ENCODE measurements at places on chromosomes 5 and 9.
A peak's percentile ranks its signal among the peaks of the same experiment; 100 is the strongest.

- no peak for DNase-seq
Observed at GRCh38 chr9:134965411-134965810, 47.7 kb upstream of the FCN1 start.

GRCh38 chr5:57448287-57448686 is 34.3 kb downstream of the ACTBL2 start:
- DNase-seq, result no peak

GRCh38 chr5:39869396-39869795 is 444.6 kb upstream of the DAB2 start:
- no peak for DNase-seq

- DNase-seq, result no peak
Observed at GRCh38 chr5:63803165-63803564, 159.1 kb downstream of the HTR1A start.

GRCh38 chr9:5871785-5872184 is 18.9 kb upstream of the MLANA start:
- no peak for DNase-seq

GRCh38 chr9:129626625-129627284 is 792 bp downstream of the NTMT1 start:
- no peak for DNase-seq

DNA sequence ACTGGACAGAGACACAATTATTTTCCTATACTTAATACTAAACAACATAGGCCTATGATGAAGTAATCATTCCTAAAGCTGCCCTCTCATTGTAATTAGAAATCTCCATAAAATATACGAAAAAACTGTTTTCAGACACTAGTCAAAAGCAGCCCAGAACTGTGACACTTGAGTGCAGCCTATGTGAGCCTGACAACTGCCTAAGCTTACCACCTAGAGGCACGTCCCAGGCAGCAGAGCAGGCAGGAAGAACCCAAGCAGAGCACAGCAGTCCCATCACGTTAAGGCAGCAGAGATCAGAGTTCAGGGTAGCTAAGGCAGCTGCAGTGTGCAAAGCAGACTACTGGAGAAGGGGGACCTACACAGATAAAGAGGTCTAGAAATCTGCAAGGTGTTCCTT is 46.4 kb downstream of the GOLPH3 start:
- DNase-seq, result no peak

GRCh38 chr9:97276310-97276852 is 31.1 kb upstream of the CCDC180 start:
- no peak for DNase-seq

- no peak for DNase-seq
Observed at GRCh38 chr5:158384535-158385481, 525.9 kb upstream of the CLINT1 start.

DNA sequence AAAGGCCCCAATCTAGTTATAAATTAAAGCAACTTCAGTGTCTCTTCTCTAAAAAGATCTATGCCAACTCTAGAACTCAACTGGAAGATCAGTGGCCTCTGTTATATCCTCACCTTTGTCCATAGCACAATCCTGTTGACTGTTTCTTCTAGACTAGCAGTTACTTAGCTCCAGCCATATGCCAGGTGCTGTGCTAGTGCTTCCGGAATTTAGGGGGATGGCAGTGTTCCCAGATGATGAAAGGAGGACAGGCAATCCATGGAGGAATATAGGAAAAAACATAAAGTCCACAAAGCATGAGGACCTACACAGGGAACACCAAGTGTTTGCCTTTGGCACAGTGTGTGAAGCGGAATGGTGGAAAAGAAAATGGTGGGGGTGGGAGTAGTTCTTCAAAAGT is 214.3 kb downstream of the MAPKAP1 start:
- DNase-seq, result no peak

DNA sequence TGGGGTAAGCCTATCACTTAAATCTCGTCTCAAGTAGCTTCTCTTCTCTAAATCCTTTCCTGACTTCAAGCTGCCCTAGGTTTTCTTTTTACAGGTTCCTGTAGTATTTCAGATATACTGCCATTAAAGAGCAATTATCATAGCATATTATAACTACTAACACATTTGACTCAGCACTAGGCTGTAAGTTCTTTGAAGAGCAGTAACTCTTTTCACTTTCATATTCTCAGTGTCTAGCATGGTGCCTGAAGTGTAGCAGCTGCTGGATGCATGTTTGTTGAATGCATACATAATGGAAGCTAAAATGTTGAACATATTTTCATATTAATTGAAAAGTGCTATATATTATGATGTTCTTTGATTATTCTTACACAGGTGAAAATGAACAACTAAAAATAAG is 22.5 kb downstream of the CCDC152 start:
- DNase-seq, result no peak

DNA sequence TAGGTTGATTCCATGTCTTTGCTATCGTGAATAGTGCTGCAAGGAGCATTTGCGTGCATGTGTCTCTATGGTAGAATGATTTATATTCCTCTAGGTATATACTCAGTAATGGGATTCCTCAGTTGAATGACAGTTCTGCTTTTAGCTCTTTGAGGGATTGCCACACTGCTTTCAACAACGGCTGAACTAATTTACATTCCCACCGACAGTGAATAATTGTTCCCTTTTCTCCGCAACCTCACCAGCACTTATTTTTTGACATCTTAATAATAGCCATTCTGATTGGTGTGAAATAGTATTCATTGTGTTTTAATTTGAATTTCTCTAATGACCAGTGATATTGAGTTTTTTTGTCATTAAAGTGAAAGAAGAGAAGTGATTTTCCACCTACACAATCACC is 18.5 kb downstream of the IFNA5 start:
- no peak for DNase-seq

DNA sequence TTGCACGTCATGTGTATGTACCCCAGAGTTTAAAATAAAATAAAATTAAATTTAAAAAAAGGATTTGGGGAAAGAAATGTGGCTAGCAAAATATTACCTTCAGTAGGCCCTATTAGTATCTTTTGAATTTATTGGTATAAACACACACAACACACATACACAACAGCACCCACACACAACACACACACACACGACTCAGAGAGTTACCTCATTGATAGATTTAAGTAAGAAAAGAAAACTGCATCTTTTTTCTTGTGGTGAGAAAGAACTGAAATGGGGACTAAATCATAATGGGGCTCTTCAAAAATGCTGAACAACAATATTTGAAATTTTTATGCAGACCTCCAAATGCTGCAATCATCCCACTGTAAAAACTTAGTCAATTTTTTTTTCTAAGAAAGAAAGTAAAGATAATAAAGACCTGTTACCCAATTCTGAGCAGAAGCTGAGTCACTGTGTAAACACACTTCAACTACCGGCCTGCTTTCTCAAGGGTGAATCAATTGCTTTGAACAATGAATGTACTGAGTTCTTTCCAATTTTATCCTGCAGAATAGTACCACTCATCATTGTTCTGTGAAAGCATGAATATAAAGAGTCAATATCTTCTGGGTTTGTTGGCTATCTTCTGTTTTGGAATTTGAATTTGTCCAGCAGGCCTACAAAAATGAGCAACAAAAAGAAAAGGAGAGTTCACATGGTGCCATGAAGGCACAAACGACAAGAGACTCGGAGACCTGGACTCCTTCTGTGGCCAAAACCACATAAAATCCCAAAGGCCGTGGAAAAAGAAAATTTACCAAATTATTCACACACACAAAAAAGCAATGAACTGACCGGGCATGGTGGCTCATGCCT is 57.9 kb upstream of the CCNG1 start:
- DNase-seq, result no peak

DNA sequence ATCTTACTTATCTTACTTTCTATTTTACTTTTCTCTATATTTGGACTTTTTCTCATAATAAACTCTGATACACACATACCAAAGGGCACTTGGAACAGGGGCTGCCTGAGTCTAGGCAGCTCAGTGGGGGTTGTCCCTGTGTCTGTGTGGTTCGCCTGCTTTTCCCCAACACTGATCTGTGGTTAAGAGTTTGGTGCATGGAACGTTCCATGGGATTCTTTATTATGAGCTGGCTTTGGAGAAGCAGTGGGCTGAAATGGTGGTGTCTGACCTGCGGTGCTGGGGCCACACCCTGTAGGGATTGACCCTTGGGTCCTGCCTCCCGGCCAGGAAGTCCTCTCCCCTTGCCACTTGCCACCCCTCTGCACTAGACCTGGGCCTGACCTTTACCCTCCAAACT is 47.4 kb downstream of the ANKRD33B start:
- no peak for DNase-seq

DNA sequence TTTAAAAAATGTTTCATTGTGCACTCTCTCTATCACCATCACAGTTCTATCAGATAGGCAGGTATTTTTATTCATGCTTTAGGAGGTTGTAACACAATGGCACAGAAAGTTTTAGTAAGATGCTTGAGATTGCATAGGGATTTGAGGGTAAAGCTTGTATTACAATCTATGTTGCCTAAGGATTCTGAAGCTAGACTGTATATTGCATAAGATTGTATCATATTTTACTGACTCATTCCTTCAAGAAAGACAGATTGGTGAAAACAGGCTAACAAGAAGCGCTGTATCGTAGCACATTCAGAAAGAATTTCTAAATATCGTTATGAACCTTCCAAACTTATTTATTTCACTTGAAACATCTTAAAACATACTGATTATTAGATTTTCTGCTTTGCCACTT is 577.7 kb downstream of the EBF1 start:
- DNase-seq, result no peak

- no peak for DNase-seq
Observed at GRCh38 chr9:128798896-128799295, 11.8 kb downstream of the TBC1D13 start.

- no peak for DNase-seq
Observed at GRCh38 chr5:38463634-38464521, 92.6 kb downstream of the LIFR start.

GRCh38 chr9:125883565-125884217 is 136.5 kb downstream of the PBX3 start:
- DNase-seq, result no peak

- no peak for DNase-seq
Observed at GRCh38 chr9:89799221-89799620, 194.4 kb downstream of the GADD45G start.

DNA sequence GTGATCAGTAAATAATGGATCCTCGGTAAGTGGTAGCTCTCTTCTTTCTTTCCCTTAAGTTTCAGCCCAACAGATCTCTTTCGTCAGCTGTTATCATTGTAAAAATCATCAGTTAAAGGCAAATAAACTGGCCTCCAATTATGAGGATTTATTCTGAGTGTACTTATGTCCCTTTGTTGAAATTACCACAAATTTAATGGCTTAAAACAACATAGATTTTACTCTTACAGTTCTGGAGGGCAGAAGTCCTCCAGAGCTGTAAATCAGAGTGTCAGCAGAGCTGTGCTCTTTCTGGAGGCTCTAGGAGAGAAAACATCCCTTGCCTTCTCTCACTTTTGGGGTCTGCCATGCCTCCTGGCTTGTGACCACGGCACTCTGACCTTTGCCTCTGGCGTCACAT is 104.6 kb downstream of the INSYN2B start:
- no peak for DNase-seq

GRCh38 chr9:14560194-14560593 is 133.0 kb downstream of the ZDHHC21 start:
- no peak for DNase-seq

GRCh38 chr5:57569601-57570000 is 87.0 kb upstream of the ACTBL2 start:
- no peak for DNase-seq

DNA sequence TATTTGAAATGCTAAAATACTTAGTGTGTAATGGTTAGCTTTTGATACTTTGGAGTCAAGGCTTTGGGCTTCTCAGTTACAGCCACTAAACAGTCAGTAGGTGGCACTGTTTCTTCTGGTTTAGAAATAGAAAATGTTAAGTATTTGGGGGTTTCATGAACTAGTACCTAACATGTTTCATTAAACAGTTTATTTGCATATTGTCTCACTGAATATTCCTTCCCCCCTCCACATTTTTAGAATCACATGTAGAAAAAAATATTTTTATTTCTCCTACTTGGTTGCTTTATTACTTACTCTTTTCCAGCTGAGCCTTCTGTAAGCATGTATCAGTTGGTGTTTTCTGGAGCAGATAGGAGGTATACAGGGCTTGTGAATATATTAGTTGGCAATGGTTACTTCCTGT is 48.0 kb downstream of the IPO11 start:
- DNase-seq, result no peak

GRCh38 chr5:151164687-151165392 is 7.3 kb upstream of the ANXA6 start:
- peak; percentile 64 for DNase-seq

DNA sequence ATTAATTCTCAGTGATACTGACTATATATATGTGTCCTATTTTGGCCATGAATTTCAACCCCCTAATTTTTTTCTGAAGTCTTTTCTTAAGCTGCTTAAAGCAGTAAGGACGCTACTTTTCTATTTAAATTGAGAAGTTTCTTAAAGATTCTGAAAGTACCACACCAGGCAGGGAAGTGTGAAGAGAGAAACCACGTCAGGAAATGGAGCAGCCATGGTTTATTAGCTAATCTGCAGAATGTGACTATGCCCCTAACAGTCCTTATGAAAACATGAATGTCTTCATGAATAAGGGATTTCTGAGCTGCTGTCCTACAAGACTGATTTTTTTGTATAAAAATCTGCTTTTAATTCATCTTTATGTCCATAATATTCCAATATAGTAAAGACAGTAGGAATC is 1724.3 kb upstream of the C9orf72 start:
- no peak for DNase-seq

DNA sequence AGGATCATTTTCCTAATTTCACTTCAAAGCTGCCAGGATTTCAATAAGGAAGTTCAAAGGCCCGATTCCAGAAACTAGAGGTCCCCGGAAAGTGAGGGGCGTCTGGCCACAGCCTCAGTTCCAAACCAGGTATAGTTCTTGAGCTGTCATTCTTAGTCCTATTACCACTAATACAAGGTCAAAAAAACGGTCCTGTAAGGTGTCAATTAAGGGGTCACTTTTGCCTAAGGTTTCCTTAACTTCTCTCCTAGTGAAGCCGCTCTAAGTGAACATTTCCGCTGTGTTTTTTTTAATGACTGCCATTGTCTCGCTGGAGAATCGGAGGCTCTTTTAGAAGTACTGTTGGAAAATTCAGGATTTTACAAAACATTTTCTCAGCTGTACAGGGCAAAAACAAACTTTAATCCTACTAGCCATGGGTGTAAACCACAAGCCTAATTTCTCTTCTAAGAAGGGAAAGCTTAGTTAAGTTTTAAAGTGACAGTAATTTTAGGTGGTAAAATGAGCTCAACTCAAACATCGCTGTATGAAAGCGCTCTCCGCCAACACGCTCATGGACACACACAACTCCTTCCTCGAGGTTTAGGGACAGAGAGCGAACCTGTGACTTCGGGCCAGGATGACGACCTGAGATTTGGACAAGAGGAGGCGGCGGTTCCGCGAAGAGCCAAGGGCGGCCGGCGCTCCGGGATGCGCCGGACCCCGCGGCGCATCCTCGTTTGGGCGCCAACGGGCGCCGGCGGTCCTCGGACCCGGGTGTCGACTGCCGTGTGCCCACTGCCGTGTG is 76.7 kb upstream of the IFNE start:
- no peak for DNase-seq

DNA sequence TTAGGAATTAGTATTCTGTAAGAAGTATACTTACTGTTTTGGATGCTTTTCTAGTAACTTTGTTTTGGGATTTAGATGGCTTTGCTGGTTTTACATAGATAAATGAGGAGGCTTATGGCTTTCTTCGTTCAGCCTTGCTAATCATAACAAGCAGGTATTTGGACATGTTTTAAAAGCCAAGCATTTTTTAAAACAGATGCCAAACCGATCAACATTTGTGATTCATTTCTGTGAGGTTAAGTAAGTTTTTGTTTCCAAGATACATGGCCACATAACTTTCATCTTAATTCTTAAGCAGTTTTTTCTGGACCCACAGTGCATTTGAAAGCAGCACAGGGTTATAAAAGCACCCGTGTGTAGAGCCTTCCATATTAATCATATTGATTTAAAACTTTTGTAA is 21.7 kb downstream of the TARS1 start:
- DNase-seq, result no peak

GRCh38 chr5:168881427-168882149 is 302.4 kb upstream of the PANK3 start:
- no peak for DNase-seq
